ENCODE measurements at places on chromosomes 3 and 15. TPM values are rescaled to one million over a fixed set of nuclear protein-coding genes. Genes with fewer than 3 reads are reported as not detected.

GRCh38 chr3:168558728-168559411 is 463.1 kb upstream of the GOLIM4 start:
- H3K27me3 ChIP-seq = no peaks in the 10 kb centered on the region
- H3K27ac ChIP-seq = no peak overlapping the region
- DNase-seq = no peak
- no peaks in the 10 kb centered on the region for H3K4me1 ChIP-seq
- no peaks in the 10 kb centered on the region for H3K36me3 ChIP-seq
- no peak overlapping the region for H3K4me3 ChIP-seq

DNA sequence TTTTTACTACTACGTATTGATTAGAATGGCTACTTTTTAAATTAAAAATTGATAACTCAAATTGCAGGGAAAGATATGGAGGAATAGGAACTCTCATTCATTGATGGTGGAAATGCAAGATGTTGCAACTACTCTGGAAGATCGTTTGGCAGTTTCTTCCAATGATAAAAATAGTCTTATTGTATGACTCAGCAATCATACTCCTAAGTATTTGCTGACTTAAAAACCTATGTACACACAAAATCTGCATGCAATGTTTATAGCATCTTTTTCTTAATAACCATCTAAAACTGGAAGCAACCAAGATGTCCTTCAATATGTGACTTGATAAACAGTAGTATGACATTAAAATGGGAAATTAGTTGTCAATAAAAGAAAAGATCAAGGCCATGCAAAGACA is 87.4 kb upstream of the LRRC3B start:
- no peak for DNase-seq
- H3K4me1 ChIP-seq = no peaks in the 10 kb centered on the region
- no peaks in the 10 kb centered on the region for H3K27me3 ChIP-seq
- no peak overlapping the region for H3K27ac ChIP-seq
- H3K4me3 ChIP-seq = no peak overlapping the region

GRCh38 chr3:84165328-84165727 is 793.5 kb upstream of the CADM2 start:
- no peak for DNase-seq
- H3K4me1 ChIP-seq = no peaks in the 10 kb centered on the region
- H3K27me3 ChIP-seq = no peaks in the 10 kb centered on the region
- no peak overlapping the region for H3K27ac ChIP-seq
- H3K4me3 ChIP-seq = no peak overlapping the region

SPINT1 gene
- not detected for total RNA-seq

- no peaks in the 10 kb centered on the region for H3K36me3 ChIP-seq
- no peaks in the 10 kb centered on the region for H3K27me3 ChIP-seq
- H3K4me3 ChIP-seq = no peak overlapping the region
These were observed 31.6 kb downstream of the TSC22D2 start for GRCh38 chr3:150439657-150440056.

Measured in uterus (tissue), 4 donors.